ENCODE measurements at places on chromosomes 2 and 18. TPM values are rescaled to one million over a fixed set of nuclear protein-coding genes. Genes with fewer than 3 reads are reported as not detected.

DNA sequence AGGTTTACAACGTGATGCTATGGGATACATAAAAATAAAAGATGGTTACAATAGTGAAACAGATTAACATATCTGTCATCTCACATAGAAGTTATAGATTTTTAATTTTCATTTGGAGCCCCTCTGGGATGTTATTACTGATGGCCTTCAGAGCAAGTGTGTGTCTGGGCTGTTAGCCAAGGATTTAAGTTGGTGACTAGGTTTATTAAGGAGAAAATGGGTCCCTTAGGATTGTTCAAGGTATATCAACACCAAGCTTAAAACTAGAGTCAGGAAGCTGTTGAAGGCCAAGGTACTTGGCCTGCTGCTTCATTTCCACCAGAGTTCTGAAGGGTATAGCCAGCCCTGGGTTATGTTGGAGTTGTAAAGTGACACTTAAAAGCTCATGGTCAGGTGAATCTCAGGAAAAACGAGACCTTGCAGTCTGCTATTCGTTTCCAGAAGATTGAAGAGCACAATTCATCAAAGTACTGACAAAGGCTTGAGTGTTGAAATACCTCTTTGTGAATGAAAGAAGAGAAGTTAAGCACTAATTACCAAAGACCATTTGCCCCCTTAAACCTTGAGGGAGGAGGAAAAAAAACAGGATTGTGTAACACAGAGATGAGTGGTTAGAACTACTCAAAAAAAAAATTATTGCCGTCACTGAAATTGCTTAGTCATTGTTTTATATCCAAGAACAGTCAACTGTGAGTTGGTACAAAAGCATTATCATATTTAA, 48.4 kb downstream of the MAP2 start:
- no peak for DNase-seq

GRCh38 chr2:2015646-2016045, 271.3 kb upstream of the PXDN start:
- DNase-seq, result no peak

GRCh38 chr18:8450898-8451665, 158.2 kb upstream of the RAB12 start:
- no peak for DNase-seq

GATA6 gene
- 11.9 TPM for total RNA-seq

FNDC4 gene
- total RNA-seq, result 47.0 TPM

TUBA4B gene
- total RNA-seq, result not detected

Data from pulmonary artery endothelial cell (primary cell).